Karpas-422 (cell line): ENCODE measurements at places on chromosomes 6 and 20. TPM values are rescaled to one million over a fixed set of nuclear protein-coding genes. Genes with fewer than 3 reads are reported as not detected.

Gene AVP
- not detected in 2 replicates for total RNA-seq

Gene PDE10A
- not detected in 2 replicates for total RNA-seq

Gene PPP1R3G
- total RNA-seq = not detected in 2 replicates

Gene SAMD3
- not detected in 2 replicates for total RNA-seq

Gene PTGIS
- not detected in 2 replicates for total RNA-seq

Gene BMP2
- not detected in 2 replicates for total RNA-seq

Gene SLC17A3
- not detected in 2 replicates for total RNA-seq

Gene OVOL2
- total RNA-seq = not detected in 2 replicates

Gene CST4
- total RNA-seq = not detected in 2 replicates

Gene PRRT1
- total RNA-seq = 0.29 and 0.75 TPM in 2 replicates

Gene MCCD1
- total RNA-seq = not detected in 2 replicates

Gene TNF
- 223 and 233 TPM in 2 replicates for total RNA-seq

Gene MSH5
- total RNA-seq = 30.5 and 58.4 TPM in 2 replicates

Gene FLRT3
- total RNA-seq = not detected in 2 replicates

Gene SRPK1
- total RNA-seq = 94.4 and 104 TPM in 2 replicates
